ENCODE measurements at places on chromosomes 2 and 18. TPM values are rescaled to one million over a fixed set of nuclear protein-coding genes. Genes with fewer than 3 reads are reported as not detected.

The TDRD15 gene
- not detected for total RNA-seq

The MSTN gene
- total RNA-seq = 2.5 TPM

The REG3G gene
- total RNA-seq = not detected

The HOXD13 gene
- not detected for total RNA-seq

The TEX44 gene
- total RNA-seq = not detected

The FBXO41 gene
- 30.0 TPM for total RNA-seq

The ANKRD62 gene
- not detected for total RNA-seq

Measured in temporal lobe (tissue), 4 donors.